ENCODE measurements at places on chromosomes 2 and 18. TPM values are rescaled to one million over a fixed set of nuclear protein-coding genes. Genes with fewer than 3 reads are reported as not detected.

ARHGEF33 gene
- under 0.01 TPM for total RNA-seq

SPATA3 gene
- total RNA-seq, result not detected

SNORC gene
- 0.40 TPM for total RNA-seq

CNTNAP5 gene
- total RNA-seq, result not detected

CHAC2 gene
- total RNA-seq, result 8.9 TPM

GAREM1 gene
- 0.20 TPM for total RNA-seq

ALPG gene
- not detected for total RNA-seq

HOXD12 gene
- not detected for total RNA-seq

GPR75 gene
- total RNA-seq, result 0.65 TPM

EPB41L3 gene
- 17.3 TPM for total RNA-seq

B3GNT7 gene
- 4.4 TPM for total RNA-seq

ABHD3 gene
- 6.9 TPM for total RNA-seq

PMAIP1 gene
- 13.7 TPM for total RNA-seq

RFX8 gene
- not detected for total RNA-seq

MAB21L4 gene
- total RNA-seq, result not detected

FAHD2B gene
- 4.4 TPM for total RNA-seq

TUBA4B gene
- total RNA-seq, result not detected

PIEZO2 gene
- total RNA-seq, result 256 TPM

CD226 gene
- total RNA-seq, result 1.3 TPM

ANO7 gene
- total RNA-seq, result 2.6 TPM

IGFBP2 gene
- total RNA-seq, result 56.2 TPM

FRZB gene
- 0.79 TPM for total RNA-seq

EFHD1 gene
- total RNA-seq, result not detected

CPLX4 gene
- total RNA-seq, result not detected

HOXD11 gene
- total RNA-seq, result not detected

KLHL41 gene
- 0.20 TPM for total RNA-seq

DSC2 gene
- total RNA-seq, result under 0.01 TPM

SERPINB3 gene
- total RNA-seq, result not detected

C1QL2 gene
- total RNA-seq, result not detected

LGALSL gene
- total RNA-seq, result 2.6 TPM

HOXD1 gene
- total RNA-seq, result 6.7 TPM

FAM237A gene
- not detected for total RNA-seq

ACKR3 gene
- total RNA-seq, result 17.9 TPM

PRSS56 gene
- not detected for total RNA-seq

RESP18 gene
- total RNA-seq, result not detected

SLC4A5 gene
- 0.20 TPM for total RNA-seq

ABCB11 gene
- not detected for total RNA-seq

STAT1 gene
- total RNA-seq, result 124 TPM

CCT4 gene
- 134 TPM for total RNA-seq

RNU2-63P gene
- 70.8 TPM for total RNA-seq

ARHGAP25 gene
- total RNA-seq, result 8.9 TPM

TTR gene
- not detected for total RNA-seq

BOK gene
- total RNA-seq, result 113 TPM

XDH gene
- not detected for total RNA-seq

RND3 gene
- 23.0 TPM for total RNA-seq

OTOF gene
- total RNA-seq, result 8.1 TPM

L3MBTL4 gene
- total RNA-seq, result 2.8 TPM

CAPN13 gene
- total RNA-seq, result not detected

VSNL1 gene
- total RNA-seq, result not detected

NOL4 gene
- total RNA-seq, result not detected

MYO5B gene
- total RNA-seq, result 0.87 TPM

COL4A3 gene
- not detected for total RNA-seq

Data from lung microvascular endothelial cell (primary cell).